ENCODE measurements at places on chromosomes 11 and 22. TPM values are rescaled to one million over a fixed set of nuclear protein-coding genes. Genes with fewer than 3 reads are reported as not detected.

Gene CADM1
- 1.1 TPM for total RNA-seq

Gene CD3G
- total RNA-seq = 170 TPM

Gene ST14
- 0.18 TPM for total RNA-seq

DNA sequence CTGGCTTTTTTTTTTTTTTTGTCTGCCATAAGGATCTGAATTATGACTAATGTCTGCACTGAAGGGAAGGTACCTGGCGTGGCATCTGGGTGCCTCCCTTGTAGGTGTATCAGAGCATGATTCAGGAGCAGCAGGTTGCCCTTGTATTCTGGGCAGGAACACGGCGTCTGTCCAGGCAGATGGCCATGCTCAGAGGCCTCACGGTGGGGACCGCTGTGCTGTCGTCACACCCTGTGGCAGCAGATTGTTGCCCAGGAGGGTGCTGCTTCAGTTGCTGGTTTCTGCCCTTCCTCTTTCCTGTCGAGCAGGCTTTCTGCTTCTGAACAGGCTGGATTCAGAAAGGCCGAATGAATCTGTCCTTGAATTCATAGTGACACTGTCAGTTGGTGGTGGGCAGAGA, 11.0 kb downstream of the ZNRF3 start:
- DNase-seq = no peak

- no peak for DNase-seq
These were observed 698.4 kb downstream of the TBC1D22A start for GRCh38 chr22:47460861-47461260.

DNA sequence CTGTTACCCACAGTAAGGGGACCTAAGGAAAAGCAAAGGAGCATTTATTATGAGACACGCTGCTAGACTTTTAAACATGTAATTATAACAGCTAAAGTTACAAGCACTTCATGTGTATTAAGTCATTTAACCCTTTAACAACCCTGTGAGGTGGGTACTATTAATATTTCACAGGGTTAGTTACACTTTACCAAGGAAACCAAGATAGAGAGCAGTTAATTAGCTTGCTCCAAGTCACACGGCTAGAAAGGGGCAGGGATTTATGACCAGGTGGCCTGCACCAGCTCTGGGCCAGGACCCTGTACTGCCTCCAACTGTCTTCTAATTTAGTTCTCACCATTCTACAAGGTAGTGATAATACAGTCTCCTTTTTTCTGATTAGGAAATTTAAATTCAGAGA, 74.9 kb downstream of the RPL27A start:
- no peak for DNase-seq

Gene OR2AT4
- total RNA-seq = not detected

DNA sequence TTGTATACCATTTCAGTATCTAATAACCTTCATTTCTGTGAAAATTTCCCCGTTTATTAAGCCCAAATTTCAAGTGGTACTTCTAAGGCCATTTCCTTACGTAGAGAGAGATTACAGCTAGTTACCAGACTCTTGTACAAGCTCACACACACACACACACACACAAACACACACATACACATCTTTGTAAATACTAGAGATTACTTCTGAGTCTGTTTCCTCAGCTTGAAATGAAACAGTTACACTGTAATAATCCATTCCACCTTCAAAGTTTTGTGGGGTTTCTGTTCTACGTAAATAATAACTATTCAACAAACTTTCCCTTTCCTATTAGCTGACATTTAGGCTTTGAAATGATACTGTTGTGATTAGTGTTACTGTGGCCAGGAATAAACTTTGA, 6.2 kb downstream of the POGLUT3 start:
- DNase-seq = no peak

GRCh38 chr11:94924171-94924572, 49.2 kb downstream of the CWC15 start:
- no peak for DNase-seq

- DNase-seq = peak; percentile 51
These were observed 1.1 kb upstream of the FBXO7 start for GRCh38 chr22:32473388-32473952.
